Mesothelial cell of epicardium (in vitro differentiated cells): ENCODE measurements at places on chromosomes 2 and 18.

GRCh38 chr2:130966775-130967490 lies 126.3 kb downstream of the FAM168B start:
- DNase-seq: no peak

- no peak for DNase-seq
Measured at GRCh38 chr18:7572822-7573221, 5.7 kb downstream of the PTPRM start.

GRCh38 chr2:165746501-165746900 lies 47.5 kb downstream of the GALNT3 start:
- no peak for DNase-seq

DNA sequence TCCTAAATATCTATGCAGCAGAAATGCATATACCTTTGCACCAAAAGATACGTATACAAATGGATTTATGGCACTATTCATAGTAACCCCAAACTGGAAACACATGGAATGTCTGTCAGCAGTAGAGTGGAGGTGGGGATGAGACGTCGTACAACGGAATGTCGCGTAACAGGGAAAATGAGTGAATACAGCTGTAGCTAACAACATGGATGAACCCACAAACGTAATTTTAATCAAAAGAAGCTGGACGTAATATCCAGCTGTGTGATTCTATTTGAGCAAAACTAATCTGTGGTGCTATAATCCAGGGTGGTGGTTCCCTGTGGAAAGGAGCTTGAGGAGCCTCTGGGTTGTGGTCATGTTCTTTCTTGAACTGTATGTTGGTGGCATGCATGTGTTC lies 89.9 kb downstream of the MTA3 start:
- no peak for DNase-seq

- no peak for DNase-seq
Measured at GRCh38 chr18:32930695-32931301, 158.0 kb upstream of the KLHL14 start.

DNA sequence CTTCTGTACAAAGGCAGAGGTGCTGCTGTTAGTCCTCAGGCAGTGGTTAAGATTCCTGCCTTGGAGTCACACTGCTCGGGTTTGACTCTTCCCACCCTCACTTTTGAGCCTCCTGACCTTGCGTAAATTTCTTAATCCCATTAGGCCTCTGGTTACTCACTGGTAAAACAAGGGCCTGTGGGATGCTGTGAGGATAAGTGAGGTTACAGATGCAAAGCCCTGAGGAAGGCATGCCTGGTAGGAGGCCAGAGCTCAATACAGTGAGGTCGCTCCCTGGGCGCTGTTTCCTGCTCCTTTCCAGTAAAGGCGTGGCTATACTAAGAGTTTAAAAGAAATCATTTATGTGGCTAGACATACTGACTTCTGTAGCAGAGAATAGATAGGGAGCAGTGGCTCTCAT lies 127.5 kb upstream of the TMEM200C start:
- no peak for DNase-seq

- no peak for DNase-seq
Measured at GRCh38 chr18:55054021-55054990, 95.0 kb upstream of the CCDC68 start.
